GM12892 (cell line): ENCODE measurements at places on chromosomes 3 and 15.

- no peak for DNase-seq
Measured at GRCh38 chr15:56252386-56252785, 8.7 kb upstream of the RFX7 start.

DNA sequence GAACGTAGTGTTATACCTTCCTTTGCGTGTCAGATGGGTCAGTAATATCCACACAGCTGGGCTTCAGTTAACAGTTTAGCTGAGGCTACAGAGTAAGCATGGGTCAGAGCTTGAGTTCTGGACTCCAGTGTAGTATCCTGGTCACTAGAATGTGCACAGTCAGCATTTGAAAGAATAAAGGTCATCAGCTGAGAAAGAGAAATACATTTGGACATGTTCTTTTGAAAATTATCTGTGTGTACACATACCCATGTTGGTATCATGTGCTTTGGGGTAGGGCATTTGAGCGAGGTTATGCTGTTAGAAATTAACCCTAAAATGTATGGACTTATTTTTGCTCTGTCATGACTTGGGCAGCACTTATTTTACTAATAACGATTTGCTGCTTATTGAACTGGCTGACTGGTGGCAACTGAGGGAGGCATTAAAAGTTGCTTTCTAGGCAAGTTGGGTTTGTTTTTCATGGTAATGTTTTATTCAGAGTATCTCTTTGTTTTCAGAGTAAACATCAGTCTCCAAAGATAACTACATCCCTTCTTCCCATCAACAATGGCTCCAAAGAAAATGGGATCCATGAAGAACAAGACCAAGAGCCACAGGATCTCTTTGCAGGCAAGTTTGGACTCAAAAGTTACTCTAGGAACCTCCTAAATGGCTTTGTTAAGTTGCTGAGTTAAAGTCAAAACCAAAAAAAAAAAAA lies 16.4 kb downstream of the SNX1 start:
- DNase-seq: no peak

- peak; percentile 45 for DNase-seq
Measured at GRCh38 chr15:99014803-99015697, 7.5 kb upstream of the PGPEP1L start.

- no peak for DNase-seq
Measured at GRCh38 chr15:100648951-100649350, 46.6 kb downstream of the ASB7 start.

- DNase-seq: no peak
Measured at GRCh38 chr15:93028632-93029213, 60.3 kb downstream of the RGMA start.

GRCh38 chr15:89912674-89913396 lies at the start of gene ARPIN:
ARPIN (minus strand) TSS chr15:89912952; CDS start chr15:89912835, 117 bp downstream.
- DNase-seq: no peak

DNA sequence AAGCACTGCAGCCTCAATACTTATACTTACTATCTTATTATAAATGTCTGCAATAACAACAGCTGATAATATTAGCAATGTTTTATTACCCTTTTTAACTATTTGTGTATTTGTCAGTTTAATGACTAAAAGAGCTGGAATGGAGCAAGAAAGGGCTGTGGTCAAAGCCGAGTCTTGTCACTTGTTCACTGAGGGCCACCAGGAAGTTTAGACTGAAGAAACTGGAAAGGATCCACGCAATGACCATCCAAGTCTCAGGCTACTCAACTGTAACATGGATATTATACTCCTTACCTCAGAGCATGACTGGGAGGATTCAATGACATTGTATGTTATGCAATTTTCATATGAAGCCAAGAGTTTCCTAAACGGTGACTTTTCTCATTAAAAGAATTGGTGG lies 90.4 kb downstream of the TJP1 start:
- DNase-seq: no peak

DNA sequence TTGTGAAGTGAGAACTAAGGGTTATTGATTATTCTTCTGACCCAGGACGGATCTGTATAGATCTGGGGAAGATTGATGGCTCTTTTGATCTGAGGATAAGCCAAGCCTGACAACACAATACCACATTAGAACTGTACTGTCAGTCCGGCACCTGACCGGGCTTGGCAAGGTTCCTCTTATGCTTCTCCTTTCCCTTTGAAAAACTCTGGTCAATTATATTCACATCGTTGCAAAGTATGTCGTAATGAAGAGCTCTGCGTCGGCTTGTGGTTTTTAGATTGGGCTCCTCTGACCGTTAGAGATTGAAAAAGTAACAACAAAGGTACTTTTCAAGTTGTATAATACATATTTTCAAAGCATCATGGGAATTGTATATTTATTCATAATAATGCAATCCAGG lies 389.8 kb downstream of the NR2F2 start:
- no peak for DNase-seq

DNA sequence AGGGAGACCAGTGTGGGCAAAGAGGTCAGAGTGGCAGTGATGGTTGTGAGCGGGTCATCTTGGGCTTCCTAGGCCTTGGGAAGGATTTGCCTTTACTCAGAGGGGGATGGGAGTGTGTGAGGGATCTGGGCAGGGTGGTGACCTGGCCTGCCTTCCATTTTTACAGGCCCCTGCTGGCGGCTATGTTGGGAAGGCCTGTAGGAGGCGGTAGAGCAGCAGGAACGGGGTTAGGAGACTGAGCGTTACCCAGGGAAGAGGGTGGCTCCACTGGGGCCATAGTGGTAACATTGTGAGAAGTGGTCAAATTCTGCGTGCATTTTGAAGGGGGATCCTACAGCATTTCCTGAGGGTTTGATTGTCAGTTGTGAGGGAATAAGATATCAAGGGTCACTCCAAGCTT lies 307.3 kb upstream of the CTDSPL start:
- DNase-seq: no peak

- DNase-seq: no peak
Measured at GRCh38 chr3:193008654-193009053, 91.0 kb upstream of the MB21D2 start.

DNA sequence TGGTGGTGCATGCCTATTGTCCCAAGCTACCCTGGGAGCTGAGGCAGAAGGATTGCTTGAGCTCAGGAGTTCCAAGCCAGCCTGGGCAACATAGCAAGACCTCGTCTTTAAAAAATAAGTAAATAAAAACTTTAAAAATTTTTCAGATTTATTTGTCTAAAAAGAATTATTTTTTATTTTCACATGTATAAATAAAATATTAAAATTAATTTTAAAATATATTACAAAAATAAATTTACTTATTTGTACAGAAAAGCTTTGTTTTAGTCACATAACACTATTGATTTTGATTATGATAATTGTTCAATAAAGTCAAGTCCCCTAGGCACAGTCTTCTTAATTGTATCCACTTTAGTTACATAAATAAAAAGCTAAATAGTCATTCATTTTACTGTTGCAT lies 85.2 kb downstream of the FILIP1L start:
- DNase-seq: no peak

GRCh38 chr3:142795332-142795731 lies 71.5 kb downstream of the TRPC1 start:
- no peak for DNase-seq

DNA sequence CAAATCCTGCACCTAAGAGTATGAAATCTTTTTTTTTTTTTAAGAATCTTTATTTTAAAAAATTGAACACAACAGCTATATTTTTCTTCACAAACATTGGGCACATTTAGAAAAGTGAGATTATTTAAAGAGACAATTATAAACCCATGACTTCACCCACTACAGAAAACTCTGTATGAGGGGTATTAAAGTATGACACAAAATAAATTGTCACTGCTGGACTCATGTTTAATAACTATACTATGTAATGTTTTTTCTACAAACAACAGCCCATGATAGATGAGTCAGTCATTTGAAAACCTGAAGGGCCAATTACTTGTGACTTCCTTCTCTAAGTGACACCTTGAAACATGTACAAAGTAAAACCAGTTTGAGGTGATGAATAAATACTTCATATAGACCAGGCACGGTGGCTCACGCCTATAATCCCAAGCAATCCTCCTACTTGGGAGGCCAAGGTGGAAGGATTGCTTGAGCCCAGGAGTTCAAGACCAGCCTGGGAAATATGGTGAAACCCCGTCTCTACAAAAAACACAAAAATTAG lies 36.0 kb downstream of the AQR start:
- DNase-seq: no peak

DNA sequence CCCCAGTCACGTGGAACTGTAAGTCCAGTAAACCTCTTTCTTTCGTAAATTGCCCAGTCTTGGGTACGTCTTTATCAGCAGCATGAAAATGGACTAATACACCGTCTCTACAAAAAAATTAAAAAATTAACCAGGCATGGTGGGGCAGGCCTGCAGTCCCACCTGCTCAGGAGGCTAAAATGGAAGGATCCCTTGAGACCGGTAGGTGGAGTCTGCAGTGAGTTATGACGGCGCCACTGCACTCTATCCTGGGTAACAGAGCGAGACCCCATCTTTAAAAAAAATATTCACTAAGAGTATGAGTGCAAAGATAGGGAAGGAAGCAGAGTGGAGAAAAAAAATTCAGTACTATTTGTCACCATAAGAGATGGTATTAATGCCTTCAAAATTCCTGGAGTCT lies 25.6 kb downstream of the SEC11A start:
- no peak for DNase-seq
